ENCODE measurements at places on chromosomes 2 and 18.

- no peak for DNase-seq
These were observed 251.4 kb downstream of the KLHL29 start for GRCh38 chr2:23636426-23636825.

- no peak for DNase-seq
These were observed 144.3 kb upstream of the BOD1L2 start for GRCh38 chr18:57002627-57003026.

DNA sequence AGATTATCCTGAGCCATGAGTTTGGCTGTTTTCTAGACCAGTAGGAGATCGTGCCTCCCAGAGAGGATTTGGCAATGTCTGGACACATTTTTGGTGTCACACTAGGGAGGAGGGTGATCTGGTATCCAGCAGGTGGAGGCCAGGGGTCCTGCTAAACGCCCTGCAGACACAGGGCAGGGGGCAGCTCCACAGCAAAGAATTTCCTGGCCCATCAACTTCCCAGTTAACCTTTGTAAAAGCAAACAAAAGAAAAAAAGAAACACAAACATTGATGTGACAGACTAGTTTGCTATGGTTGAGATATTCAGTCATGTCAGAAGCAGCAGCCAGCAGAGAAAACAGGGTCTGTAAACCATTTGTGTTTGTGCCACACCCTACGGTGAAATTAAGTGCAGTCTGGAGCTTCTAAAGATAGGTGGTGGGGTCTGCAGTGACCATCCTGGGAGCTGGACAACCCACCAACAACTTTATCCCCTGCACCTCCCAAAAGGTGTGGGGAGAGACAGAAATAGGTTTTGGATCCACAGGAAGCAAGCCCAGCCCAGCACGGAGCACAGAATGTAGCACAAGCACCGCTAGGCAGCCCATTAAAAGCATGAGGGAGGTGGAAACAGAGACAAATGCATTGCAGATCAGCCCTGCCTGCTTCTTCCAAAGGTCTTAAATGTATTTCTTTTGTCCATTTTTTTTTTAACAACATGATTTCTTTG lies 232.5 kb downstream of the MYT1L start:
- no peak for DNase-seq

GRCh38 chr18:80227472-80227871 lies 19.8 kb downstream of the PARD6G start:
- DNase-seq: peak; percentile 58

GRCh38 chr2:43269074-43269572 lies 42.7 kb upstream of the ZFP36L2 start:
- DNase-seq: peak; percentile 94

DNA sequence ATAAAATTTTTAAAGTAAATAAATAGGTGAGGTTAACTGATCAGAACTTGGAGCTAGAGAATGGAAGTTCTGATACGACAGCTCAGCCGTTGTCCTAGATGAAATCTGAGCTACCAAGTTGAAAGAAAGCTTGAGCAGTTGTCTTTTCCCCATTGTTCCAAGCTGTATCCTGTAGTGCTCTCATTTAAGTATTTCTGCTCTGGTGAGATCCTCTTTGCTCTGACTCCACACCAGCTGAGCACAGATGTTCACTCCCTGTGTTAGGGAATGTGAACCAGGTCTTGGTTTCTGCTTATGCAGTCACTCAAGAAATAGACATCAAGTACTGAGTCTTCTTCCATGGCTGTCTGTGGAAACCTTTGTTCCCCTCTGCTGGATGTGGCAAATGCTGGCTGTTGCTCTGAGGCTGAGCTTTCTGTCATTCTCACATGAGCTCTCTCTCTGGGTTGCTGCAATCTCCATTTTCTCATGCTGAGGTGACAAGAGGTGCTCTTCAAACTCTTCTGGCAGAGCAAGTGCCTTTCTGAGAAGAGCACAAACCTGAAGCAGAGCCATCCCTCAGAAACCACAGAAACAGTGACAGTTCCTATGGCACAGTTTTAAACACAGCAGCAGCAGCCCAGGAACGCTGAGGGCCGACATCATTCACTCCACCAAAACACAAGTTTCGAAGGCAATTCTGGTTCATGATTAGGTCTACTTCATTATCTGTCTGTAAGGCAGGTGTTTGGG lies 194.1 kb downstream of the SP3 start:
- DNase-seq: no peak

DNA sequence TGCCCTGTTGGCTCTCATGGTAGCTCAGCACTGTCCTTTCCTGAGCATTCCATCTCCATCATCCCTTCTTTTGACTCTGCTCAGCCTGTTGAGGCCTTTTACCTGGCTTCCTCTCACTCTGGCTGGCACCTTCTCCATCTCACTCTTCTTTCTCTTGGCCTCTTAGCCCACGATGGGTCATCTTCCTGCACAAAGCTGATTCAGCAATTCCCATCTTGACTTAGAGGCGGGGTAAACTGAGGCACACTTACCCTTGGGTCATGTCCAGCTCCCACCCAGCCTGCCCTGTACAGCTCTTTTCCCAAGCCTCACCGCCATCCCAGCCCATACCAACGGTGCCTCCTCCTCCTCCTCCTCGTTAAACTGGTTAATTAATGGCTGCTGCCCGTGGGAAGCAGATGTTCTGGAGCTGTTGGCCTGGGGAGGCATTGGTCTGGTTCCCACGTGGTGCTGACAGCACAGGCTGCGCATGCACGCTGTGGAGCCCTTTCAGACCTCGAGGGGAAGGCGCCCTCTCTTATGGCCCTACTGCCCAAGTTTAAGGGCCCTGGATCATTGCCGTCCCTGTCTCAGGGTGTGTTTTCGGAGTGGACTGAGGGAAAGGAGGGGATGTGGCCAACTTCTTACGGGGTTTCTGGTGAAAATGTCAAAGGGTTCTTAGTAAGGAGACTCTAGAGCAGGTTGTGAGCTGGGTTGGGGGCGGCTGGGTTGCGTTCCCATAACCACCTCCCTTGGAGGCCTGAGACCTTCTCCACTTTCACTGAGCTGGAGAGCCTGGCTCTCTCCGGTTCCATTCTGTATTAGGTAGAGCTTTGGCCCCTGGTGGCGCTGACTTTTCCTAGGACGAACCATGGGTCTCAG lies 10.9 kb downstream of the WNT10A start:
- peak; percentile 61 for DNase-seq

DNA sequence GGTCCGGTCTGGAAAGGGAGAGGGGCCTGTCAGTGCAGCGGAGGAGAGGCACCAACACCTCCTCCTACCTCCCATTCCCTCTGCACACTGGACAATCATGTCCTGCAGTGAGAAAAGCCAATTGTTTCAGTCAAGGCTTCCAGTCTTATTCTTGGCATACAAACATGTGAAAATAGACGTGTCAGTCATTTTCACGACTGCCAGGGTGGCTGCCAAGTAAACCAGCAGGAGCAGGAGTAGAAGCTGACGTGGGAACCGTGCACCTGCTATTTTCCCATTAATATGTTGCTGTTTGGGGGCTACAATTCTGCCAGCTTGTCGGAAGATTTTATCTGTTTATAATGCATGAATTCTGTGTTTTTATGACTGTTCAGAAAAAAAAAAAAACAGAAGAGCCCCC lies 202.3 kb downstream of the SPP2 start:
- DNase-seq: no peak

DNA sequence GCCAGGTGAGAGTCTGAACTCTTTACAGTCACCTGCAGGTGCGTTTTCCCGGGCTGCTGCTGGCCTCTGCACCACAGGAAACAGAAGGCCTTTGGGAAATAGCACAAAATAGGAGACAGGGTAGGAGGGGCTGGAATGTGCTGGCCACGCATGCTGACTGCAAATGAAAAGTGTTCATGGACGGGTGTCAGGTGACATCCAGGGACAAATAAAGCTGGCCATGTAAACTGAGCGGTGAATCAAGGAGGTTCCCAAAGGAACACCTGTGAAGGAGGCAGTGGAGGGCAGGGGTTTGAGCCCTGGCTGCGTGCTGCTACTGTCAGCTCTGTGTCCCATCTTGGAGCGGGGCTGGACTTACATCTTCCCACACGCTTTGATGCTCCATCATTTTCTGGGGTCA lies 42.4 kb upstream of the GBX2 start:
- DNase-seq: peak; percentile 0

- no peak for DNase-seq
These were observed 104.7 kb upstream of the STPG4 start for GRCh38 chr2:47259829-47260228.

DNA sequence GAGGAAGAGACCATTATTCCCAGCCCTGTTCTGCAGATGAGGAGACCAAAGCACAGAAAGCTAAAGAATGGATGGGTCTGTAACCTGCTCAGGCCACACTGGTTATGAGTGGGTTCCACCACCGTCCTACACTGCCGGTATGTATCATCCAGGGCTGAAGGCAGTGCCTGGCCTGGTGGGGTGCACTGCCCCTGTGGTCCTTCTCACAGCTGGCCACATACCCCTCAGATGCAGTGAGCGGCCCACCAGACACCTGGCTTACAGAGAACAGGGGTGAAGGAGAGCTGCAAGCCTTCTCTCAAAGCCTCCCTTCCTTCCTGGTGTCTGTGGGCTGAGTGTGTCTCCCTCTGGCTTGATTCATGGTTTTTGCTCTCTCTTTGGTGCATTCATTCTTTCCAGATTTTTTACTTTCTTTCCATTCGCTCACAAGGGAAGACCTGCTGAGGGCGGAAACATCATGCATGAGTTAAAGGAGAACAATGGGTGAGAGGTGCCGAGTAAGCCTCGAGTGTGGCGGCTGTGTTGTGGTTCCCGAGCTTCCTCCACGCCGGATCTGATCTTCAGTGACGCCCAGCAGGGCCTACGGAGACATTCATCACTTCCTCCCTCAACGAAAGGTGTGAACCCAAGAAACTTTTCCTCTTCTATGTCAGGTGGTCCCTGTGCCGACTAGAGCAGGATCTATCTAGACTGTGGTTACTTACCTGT lies 62.1 kb upstream of the REL start:
- no peak for DNase-seq

DNA sequence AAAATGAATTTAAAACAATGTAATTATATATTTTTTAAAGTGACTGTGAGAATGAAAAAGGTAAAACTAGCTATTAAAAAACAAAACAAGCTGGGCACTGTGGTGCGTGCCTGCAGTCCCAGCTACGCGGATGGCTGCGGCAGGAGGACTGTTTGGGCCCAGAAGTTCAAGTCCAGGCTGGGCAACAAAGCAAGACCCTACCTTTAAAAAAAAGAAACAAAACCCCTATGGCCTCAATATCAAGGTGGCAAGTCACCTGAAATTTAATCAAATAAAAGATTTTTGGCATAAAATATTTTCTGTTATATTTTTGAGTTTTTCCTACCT lies 46.9 kb upstream of the STRN start:
- no peak for DNase-seq

DNA sequence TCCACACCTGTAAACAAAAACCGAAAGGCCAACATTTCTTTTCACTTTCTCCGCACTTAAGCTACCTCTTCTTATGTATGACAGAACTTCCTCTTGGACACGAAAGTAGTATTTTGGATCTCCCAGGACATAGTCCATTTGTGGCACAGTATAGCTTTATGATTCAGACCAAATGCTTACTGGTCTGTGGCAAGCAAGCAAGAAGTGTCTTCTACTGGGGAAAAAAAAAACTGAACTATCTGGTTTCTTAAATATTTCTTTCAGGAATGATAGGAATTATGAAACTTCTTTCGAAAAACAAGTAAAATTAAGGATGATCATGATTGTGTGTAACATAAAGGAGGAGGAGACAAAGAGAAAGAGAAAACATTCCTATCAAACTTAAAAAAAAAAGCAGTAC lies 33.6 kb downstream of the SRBD1 start:
- no peak for DNase-seq

- DNase-seq: peak; percentile 59
These were observed 55.7 kb downstream of the NCAPH start for GRCh38 chr2:96391153-96391827.
